Upper lobe of right lung (tissue), 1 donor: ENCODE measurements at places on chromosomes 11 and 22. TPM values are rescaled to one million over a fixed set of nuclear protein-coding genes. Genes with fewer than 3 reads are reported as not detected.

- no peak for DNase-seq
These were observed 32.7 kb downstream of the CD6 start for GRCh38 chr11:61004180-61004611.

Gene OR8D1
- total RNA-seq: not detected

DNA sequence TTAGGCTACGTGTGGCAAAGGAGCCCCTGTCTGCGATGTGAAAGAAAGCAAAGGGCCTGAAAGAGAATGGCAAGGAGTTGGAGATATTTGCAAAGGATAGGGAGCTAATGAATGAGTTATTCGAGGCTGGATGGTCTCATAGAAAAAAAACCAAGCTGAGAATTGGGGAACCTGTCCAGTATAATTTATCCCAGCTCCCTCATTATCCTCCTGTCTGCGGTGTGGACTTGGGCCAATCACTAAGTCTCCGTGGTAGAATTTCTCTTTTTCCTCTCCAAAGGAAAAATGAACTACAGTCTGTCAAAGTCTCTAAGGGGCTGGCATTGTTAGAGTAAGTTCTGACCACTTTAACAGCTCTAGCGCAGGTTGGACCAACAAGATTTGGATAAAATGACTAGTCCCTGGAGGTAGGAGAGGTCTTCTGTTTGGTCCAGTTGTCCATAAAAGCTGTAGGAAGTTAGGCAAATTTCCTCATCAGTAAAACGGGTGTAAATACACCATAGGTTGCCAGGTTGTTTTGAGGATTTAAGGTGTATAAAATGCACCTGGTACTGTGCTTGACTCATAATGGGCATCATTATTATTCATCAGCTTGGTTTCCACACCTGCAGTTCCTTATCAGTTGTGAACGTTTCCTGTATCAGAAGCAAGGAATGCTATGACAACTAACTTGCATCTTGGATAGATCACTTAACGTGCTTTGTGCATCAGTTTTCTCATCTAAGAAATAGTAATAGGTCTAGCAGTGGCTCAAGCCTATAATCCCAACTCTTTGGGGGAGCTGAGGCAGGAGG lies 10.3 kb upstream of the CDON start:
- no peak for DNase-seq

DNA sequence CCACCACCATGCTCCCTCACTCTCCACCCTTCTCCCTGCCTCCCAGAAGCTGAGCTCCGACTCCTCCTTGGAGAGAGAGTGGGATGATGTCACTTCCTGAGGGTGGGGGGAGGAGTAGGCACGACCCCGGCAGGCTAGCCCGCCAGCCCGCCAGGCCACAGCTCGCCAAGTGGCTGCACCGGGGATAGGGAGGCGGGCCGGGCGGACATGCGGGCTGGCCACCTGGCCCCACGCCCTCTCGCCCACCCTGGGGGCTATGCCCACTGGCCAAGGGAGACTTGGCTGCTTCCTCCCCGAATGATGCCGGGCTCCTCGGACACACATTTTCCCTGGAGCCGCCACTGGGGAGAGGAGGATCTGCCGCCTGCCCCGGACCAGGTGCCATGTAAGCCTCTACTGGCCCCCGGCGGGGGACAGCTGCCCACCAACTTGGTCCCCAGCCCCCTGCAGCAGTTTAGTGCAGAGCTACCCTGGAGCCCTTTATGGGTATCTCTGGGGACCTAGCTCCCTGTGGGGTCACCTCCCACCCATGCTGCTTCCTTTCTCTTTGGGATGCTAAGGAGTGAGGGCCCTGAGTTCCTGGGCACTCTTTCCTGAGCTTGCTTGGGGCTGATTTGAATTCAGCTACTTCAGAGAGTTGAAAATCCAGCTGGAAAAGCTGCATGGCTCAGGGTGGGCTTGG lies 33.7 kb upstream of the MYRF start:
- DNase-seq: no peak

Gene MIAT
- total RNA-seq: 6.1 TPM

- no peak for DNase-seq
These were observed 24.6 kb upstream of the P2RY2 start for GRCh38 chr11:73193251-73194033.

GRCh38 chr11:10304495-10305261 lies at the start of gene ADM:
Gene ADM (plus strand): TSS chr11:10305073. CDS start chr11:10305701, 628 bp downstream.
- peak; percentile 91 for DNase-seq

DNA sequence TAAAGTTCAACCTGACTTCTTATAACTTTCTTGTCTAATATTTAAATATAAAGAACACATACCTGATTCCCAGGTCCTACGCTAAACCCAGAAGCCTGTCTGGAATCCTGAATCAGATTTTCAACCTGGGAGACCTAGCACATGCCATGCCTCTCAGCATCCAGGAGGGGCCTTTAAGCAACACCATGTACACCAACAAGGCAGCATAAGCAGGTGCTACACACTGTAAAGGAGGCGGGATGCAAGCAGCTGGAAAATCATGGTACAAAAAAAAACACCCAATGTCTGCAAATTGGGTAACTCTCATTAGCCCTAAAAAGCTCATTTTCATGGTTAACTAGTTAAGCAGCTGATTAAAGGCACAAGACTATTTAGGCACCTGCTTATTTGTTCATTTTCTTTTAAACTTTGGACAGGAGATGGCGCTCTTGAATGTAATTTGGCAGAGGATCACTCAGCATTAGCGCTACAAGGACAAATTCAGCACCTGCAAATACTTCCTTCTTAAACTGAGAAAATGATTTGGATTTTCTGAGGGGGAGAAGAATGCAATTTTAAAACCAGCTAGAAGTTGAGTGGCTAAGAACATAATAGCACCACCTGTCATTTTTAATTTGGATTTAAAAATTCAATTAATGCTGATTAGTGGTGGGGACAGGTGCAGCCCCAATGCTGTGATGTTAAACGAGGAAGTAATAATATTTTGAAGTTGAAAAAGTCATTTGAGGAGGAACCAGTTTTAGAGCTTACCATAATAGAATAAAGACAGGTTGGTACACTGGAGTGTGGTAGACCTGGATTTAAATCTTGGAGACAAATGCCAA lies 104.0 kb downstream of the FAR1 start:
- DNase-seq: no peak
